Non-pigmented ciliary epithelial cell (primary cell): ENCODE measurements at places on chromosomes 3 and 15.

DNA sequence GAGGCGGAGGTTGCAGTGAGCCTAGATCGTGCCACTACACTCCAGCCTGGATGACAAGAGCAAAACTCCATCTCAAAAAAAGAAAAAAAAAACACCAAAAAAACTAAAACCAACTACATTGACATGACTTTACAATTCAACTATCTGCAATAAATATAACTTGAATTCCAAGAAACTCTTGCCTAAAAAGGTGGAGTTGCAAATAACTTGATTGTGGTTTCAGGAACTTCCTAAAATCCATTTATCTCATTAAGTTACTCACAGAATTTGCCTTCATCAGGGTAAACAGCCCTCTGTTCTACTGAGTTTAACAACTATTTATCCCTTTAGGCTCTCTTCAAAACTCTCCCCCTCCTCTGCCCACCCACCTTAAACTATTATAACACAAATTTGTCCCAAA, 2.7 kb upstream of the MAPK6 start:
- DNase-seq: no peak

- DNase-seq: peak; percentile 26
Observed at GRCh38 chr3:20056725-20057611, 16.7 kb downstream of the KAT2B start.

DNA sequence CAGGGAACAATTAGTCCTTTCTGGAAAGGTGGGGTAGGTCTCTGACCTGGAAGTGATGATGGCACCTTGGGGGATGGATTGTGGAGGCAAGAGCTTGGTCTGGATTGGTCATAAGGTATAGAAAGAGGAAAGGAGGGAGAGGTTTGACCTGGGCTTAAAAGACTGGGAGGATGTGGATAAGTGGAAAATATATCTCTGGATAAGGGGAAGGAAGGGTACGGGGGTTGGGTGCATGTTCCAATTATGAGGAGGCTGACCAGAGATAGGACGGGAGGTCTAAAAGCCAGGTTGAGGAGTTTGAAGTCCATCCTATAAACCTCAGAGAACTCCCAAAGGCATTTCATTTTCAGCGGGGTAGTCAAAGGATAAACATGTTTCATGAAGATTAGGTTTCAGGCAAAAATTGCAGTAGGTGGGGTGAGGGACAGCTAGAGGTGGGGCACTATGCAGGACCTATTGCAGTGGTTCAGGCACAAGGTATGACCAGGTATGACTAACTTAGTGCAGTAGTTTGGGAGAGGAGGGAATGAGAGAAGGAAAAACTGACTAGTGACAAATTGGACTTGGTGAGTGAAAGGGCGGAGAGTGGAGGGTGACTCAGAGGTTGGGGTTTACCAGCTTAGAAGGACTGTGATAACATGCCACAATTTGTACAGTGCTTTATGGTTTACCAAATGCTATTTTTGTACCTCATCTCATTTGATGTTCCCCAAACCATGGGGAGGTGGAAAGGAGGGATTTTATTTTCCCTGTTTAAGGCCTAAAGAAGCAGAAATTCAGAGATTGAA, 10.7 kb downstream of the PDE8A start:
- peak; percentile 56 for DNase-seq

DNA sequence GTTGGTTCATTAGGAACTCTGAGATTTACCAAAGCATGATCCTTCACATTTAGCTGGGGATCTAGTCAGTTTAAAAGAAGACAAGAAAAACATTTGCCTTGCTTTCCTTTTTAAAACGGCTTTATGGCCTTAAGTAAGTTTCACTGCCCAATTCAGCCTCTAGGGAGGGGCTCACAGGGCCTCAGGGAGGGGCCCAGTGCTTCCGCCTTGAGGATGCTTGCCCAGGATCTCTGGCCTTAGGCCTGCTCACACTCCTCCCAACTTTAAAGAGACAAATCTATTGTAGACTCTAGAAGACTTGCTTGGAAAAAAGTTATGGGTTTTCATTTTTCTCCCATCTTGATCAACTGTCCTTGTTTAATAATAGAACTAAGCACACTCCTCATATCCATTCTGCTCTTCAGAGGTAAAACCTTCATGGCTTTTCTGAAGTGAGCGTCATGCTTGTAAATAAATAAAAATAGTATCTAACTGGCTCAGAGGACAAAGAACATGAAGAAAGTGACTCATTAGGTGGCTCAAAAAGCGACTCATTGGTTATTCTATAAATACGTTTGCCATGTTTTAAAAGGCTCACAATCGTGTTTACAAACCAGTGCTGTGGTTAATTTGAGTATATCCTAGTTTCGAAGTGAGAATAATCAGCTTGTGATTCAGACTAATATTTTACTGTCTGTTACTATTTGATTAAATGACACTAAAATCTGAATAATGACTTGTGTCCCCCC, 13.7 kb downstream of the PDHB start:
- no peak for DNase-seq

DNA sequence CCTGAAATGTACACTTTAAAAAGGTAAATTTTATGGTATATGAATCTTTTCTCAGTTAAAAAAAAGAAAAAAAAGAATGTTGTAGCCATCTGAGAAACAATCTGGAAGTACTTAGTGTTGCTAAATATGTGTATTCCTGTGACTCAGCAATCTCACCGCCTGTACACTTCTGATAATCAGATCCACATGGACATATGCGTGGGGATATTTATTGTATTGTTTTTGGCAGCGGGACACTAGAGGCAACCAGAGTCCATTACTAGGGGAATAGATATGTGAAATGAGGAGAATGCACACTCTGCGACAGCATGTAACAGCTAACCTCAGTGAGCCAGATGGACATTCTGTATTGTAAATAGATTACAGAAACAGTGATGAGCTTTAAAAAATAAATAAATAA, 65.4 kb downstream of the AQP9 start:
- DNase-seq: peak; percentile 83

GRCh38 chr3:41746215-41746614, 215.7 kb downstream of the ULK4 start:
- DNase-seq: no peak

DNA sequence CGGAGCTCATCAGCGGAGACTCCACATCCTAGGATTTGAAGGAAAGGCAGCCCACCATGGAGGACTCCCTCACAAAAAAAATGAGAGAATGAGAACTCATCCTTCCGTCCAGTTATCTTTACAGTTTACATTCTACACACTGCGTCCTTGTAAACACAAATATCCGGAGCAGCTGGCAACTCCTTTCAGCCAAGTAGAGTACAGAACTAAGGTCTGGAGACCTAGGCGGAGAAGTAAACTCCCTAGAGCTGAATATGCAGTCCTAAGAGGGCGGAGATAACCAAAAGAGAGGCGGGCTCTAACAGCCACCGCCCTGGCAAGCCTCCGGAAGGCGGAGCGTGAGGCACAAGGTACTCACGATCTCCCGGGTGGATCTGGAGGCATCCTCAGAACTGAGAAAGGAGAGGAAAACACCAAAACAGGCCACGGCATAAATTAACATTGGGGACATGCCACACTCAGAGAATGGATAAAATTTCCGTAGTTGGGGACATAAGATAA, 924 bp upstream of the SIN3A start:
- DNase-seq: no peak

DNA sequence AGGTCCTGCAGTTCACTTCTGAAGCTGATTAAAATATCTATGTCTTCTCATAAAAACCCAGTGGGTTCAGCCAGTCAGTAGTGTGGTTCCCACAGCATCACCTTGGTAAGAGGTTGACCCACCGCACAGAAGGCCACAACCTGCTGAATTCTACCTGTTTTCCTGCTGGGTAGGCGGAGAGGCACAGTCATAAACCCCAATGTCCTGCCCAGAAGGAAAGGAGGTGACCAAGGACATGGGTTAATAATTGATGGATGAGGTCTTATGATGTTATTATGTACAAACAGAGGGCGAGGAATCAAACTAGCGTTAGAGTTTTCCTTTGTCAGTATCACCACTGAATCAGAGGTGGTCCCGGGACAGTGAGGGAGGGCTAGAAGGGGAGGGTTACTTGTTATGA, 27.8 kb downstream of the CA12 start:
- DNase-seq: no peak

- DNase-seq: no peak
Observed at GRCh38 chr3:105356396-105356795, 10.3 kb upstream of the ALCAM start.

DNA sequence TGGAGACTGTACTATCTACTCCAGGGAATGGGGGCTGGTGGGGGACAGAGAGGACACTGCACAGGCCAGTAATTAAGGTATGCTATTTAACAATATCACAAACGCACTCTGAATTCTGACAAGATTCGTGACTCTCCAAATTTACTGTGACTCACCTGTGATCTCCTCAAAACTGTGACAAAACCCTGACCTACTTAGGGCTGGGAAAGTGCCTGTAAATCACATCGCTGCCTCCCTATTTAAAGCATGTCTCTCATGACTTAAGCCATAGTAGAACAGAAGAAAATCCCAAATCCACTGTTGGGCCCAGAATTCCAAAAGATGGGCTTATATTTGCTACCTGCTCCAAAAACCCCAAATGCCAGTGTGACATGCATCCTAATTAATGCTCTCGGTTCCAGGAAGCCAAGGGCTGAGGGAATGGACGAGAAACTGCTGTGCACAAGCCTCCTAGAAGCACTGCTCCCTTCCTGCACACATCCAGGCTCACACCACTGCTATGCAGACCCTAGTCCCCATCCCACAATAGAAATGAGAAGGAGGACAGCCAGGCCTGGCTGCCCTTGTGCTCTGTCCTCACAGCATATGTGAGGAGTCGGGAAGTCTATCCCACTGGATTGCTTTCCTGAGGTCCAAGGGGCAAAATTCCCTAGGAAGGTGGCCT, 187.7 kb upstream of the CHRNA7 start:
- DNase-seq: no peak

- DNase-seq: peak; percentile 2
Observed at GRCh38 chr3:17741621-17742101, 770 bp downstream of the TBC1D5 start.

- no peak for DNase-seq
Observed at GRCh38 chr15:86912661-86913060, 833.0 kb downstream of the AGBL1 start.

DNA sequence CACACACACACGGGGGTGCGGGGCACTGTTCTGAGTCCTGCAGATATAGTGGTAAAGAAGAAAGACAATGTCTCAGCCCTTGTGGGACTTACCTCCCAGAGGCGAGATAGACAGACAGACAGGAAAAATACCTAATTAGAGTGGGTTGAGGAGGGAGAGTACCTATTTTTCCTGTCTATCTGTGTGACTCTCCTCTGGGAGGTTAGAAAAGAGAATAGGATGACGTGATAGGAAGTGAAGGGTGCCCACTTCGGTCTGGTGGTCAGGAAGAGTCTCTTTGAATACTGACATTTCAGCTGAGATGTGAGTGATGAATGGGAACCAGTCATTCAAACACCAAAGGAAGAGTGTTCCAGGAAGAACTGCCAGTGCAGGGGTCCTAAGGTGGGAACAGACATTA, 4.1 kb upstream of the APOD start:
- no peak for DNase-seq

DNA sequence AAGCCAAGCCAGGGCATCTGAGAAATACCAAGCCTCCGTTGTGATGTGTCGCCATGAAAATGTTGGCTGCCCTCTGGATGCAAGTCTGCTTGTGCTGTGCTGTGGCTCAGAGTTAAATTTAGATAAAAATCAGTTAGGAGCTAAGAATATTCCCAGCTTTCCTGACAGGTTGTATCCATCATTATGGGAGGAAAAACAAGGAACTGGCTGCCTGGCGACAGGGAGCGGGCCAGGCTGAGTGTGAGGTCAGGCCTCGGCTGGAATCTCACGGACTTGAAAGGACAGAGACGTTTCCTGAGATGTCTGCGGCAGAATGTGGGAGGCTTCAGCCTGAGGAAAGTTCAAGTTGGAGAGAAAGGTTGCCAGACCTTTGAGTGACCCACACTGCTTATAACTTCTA, 213.8 kb downstream of the THSD4 start:
- no peak for DNase-seq

DNA sequence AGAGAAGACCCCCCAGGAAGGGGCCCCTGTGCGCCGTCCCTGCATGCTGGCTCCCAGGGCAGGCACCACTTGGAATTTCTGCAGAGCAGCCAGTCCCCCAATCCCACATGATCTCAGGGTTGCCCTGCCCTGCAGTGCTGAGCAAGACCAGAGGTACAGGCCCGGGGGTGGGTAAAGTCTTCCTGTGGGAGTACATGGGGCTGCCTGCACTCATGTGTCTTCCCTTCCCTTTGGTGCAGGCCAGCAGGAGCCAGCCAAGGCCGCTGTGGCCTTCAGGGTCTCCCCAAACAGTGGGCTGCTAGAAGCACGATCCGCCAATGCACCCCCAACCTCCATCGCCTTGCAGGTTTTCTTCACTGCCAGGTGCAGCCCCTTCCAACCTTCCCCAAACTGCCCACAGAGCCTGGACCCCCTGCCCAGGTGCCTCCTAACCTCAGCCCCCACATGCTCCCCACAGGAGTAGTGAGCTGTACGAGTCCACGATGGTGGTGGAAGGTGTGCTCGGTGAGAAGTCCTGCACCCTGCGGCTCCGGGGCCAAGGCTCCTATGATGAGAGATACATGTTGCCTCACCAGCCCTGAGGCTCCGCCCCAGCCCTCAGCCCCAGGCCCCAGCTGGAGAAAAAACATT, 15.0 kb downstream of the ACAA1 start:
- no peak for DNase-seq

GRCh38 chr3:12222775-12223485, 64.2 kb upstream of the TIMP4 start:
- DNase-seq: no peak

DNA sequence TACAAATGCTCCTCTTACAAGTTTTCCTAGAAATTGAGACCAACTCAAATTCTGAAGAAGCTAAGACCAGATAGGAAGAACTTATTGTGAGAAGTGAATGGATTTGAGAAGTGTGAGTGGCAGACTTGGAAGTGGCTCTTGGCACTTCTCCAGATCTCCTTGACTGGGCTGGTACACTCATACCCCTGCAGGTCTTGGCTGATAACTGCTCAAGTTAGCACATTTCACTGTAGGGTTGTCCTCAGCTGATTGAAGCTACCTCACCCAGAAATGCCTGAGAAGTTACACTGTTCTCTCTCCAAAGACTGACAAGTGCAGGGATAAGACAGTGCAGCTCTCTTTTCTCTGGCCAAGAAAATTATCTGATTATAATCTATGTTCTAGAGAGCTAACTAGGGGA, 16.5 kb upstream of the CLDN1 start:
- DNase-seq: no peak

- no peak for DNase-seq
Observed at GRCh38 chr15:51782357-51782896, 31.0 kb downstream of the TMOD2 start.

- no peak for DNase-seq
Observed at GRCh38 chr3:27500035-27500434, 15.9 kb upstream of the SLC4A7 start.

DNA sequence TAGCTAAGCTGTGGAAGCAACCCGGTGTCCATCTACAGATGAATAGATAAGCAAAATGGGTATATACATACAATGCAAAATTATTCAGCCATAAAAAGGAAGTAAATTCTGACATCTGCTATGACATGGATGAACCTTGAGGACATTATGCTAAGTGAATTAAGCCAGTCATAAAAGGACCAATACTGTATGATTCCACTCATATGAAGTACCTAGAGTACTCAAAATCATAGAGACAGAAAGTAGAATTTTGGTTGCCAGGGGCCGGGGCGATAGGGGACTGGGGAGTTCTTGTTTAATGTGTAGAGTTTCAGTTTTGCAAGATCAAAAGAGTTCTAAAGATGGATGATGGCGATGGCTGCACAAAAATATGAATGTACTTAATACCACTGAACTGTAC, 10.3 kb downstream of the EID1 start:
- DNase-seq: no peak

- no peak for DNase-seq
Observed at GRCh38 chr3:182913889-182914288, 66.4 kb downstream of the DCUN1D1 start.

- DNase-seq: no peak
Observed at GRCh38 chr3:24229468-24230221, 265.0 kb downstream of the THRB start.
